ENCODE measurements at places on chromosomes 2 and 18.

GRCh38 chr2:20611077-20611843 lies 39.6 kb downstream of the HS1BP3 start:
- no peak for DNase-seq

DNA sequence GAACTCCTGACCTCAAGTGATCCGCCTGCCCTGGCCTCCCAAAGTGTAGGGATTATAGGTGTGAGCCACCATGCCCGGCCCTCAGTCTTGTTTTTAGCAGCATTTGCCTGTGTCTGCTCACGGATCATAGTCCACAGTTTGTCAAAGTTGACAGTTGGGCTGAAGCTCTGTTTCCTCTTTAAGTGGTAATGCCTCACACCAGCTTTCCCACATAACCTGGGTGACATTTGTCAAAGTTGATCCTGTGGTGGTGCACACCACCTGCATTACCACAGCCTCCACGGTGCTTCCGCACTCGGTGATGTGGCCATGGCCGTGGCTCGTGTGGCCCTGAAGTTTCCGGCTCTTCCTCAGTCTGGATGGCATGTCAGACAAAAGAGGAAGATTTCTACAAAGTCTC lies 27.1 kb downstream of the RAB31 start:
- DNase-seq = no peak

GRCh38 chr2:120880381-120880780 lies 144.7 kb downstream of the GLI2 start:
- no peak for DNase-seq

DNA sequence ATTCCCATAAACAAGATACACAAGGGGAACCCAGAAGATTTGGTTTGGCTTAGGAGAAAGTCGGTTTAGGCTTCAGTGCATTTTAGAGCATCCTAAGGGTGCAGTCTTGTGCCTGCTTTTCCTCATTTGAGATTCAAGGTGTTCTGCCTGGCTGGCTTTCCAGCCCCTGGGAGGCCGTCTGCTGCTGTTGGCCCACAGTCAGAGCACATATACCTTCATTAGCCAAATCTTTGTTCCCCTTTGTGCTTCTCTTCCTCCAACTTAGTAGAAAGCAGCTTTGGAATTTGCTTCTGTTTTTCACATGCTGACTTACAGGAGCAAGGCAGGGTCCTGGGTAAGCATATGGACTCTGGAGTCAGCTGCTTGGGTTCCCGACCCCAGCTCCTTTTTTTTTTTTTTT lies 477.1 kb upstream of the TCF4 start:
- DNase-seq = no peak

GRCh38 chr2:60954139-60954538 lies 63.4 kb upstream of the PEX13 start:
- no peak for DNase-seq
